Thymus (tissue), 14 donors: ENCODE measurements at places on chromosomes 5 and 9.

DNA sequence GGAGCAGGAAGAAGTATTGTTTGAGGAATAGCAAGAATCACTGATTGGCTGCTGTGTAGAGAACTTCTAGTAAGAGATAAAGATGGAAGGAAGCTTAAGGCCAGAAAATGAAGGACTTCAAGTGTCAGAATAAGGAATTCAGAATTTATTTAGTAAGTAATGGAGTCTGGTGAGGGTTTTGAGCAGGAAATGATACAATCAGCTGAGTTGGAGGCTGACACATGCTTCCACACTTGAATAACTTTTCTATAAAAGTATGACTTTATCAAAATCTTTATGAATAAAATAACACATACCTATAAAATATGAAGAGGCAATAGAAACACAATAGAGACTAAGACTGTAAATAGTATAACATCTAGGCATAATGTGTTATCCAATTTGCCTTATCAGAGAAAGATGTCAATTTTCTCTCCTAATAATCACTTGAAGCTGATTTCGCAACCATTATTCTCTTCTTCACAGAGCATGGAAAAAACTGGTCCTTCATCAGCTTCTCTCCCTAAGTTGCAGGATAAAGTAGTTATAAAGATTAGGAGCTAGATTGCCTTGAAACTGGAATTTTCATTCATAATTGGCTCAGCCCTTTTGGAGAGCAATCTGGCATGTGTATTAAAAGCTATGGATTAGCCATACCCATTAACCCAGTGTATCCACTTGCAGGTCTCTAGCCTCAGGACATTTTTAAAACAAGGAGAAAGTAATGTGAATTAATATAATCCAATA lies 143.4 kb downstream of the ZNF608 start:
- DNase-seq = no peak

DNA sequence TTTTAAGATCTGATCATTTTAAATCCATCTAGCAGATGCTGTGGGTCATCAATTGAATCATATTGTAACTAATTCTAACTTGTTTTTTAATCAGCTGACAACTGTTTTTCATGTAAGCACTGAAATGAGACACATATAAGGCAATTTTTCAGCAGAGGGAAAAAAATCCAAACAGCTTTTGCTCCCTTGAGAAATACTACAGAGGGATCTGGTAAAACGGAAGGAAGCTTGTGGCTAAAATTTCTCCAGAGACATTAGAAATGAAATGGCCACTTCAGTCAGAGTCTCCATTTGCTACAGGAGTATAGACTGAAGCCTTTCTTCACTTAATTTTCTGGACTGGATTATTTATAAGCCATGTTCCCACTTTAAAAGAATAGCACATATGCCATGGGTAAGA lies 385.9 kb downstream of the MAN2A1 start:
- no peak for DNase-seq

DNA sequence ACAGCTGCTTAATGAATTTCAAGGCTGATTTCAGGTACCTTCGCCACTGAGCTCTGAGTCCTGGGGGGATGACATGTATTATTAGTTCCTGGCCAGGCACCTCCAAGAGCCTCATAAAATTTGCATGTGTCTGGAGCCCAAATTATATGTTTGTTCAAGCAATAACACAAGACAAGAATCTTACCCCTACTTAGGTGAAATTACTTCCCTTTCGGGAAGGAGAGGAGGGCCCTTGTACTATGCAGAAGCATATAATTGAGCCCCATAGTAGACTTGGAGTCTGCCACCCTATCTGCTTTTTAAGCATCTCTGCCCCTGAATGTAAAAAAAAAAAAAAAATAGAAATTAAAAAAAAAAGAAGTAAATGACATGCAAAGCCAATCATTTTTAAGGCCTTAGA lies 13.0 kb upstream of the TMEM38B start:
- DNase-seq = no peak

GRCh38 chr9:3963643-3964369 lies 336.1 kb downstream of the GLIS3 start:
- no peak for DNase-seq

DNA sequence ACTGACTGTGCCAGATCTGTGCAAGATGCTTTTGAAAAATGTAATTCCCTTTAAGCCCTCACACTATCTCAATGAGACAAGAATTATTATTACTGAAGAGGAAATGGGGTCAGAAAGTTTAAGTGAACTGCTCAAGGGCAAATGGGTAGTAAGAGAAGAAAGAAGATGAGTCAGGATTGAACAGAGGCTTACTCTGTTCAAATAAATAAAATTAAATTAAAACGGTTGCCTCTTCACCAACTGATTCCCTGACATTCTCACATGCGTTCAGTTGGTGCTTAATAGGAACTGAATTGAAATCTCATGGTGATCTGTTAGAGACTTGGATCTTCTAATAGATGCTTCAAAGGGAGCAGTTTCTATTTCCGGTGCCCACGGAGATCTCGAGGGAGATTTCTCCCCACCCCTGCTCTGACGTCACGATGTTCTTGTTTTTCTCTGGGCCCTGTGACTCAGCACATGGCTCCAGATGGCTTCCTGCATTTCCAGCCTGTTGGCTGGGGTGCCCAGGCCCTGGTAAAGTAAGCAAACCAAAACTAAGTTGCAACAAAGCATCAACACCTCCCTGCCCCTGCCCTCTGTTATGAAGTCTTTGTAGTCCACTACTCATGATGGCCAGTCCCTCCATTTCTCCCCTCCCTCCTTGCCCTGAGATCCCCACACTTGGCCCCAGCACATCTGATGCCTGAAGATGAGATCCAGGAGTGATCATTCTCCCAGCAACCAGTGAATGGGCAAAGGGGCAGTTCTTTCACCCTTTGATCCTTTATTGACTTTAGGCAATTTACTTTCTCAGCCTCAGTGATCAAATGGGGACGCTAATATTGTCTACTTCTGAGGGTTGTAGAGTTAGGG lies 106.1 kb upstream of the CPEB4 start:
- peak; percentile 52 for DNase-seq

DNA sequence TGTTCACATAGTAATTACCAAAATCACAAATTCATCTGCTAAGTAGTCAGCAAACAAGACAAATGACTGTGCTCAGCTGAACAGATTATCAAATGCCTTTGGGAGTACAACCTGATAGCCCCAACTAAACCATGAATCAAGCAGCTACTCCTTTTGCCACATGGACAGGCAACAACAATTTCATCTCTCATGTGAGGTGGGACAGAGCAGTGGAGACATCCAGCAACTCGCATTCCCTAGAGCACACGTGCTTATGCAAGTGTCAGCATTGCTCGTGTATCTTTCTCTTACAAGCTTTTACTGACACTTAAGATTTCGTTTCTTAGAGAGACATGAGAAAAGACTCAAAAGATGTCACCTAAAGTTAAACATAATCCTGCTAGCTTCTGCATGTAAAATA lies 42.7 kb upstream of the PPP2R2B start:
- DNase-seq = no peak

- DNase-seq = no peak
Observed at GRCh38 chr5:156221816-156222215, 105.1 kb upstream of the SGCD start.

GRCh38 chr5:74319076-74319475 lies 321.5 kb downstream of the ENC1 start:
- no peak for DNase-seq

DNA sequence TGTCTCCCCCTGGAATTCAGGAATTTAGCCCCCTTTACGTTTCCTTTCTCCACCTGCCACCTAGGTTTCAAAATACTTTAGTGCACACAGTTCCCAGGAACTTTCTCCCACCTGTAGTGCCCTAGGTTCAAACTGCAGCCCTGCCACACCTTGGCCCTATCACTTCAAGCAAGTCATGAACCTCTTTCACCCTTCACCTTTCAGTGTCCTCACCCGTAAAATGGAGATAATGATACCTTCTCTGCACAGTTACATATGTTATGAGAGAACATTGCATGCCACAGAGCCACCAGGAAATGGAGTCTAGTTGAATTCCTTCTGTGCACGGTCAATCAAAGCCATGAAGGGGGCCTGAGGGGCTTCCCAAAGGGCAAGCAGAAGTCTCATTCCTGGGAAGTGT lies 9.8 kb upstream of the EEIG1 start:
- DNase-seq = no peak

- DNase-seq = no peak
Observed at GRCh38 chr5:169161022-169161680, 139.8 kb downstream of the SLIT3 start.

DNA sequence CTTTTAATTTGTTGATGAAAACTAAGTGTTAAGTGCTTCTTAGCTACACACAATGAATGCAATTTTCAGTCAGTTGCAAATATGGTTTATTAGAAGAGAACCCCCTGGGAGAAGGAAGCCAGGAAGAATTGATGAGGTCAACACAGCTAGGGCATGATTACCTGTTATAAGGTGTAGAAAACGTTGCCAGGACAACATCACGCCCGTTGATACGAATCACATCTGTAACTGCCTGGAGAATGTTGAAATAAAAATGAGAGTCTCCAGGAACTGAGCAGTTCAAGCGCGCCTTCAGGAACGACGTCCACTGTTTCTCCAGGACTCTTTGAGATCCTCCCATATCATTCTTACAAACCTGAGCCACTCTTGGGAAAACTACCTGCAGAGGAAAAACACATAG lies 88.0 kb downstream of the SEMA6A start:
- DNase-seq = no peak

GRCh38 chr5:54721116-54721515 lies 203.6 kb downstream of the SNX18 start:
- DNase-seq = no peak

DNA sequence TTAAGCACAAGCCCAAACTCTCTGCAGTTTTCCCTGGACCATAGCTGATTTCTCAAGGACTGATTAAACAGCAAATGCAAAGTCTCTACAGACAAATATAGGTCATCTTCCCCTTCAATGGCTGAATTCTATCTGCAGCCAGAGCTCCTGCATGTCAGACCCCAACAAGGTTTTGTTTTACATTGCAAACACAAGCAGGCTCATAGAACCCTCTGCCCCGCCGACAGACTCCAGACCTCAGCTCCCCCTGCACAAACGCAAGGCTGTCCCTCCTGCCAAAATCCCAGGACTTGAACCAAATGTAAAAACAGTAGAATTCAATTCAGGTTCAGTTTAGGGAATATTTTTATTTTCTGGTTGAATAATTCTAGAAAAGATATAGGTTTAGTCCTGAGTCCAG lies 526.7 kb upstream of the TRPC7 start:
- DNase-seq = no peak

- no peak for DNase-seq
Observed at GRCh38 chr9:134585746-134586706, 55.6 kb upstream of the COL5A1 start.

GRCh38 chr9:3648266-3648665 lies 122.5 kb upstream of the RFX3 start:
- no peak for DNase-seq

DNA sequence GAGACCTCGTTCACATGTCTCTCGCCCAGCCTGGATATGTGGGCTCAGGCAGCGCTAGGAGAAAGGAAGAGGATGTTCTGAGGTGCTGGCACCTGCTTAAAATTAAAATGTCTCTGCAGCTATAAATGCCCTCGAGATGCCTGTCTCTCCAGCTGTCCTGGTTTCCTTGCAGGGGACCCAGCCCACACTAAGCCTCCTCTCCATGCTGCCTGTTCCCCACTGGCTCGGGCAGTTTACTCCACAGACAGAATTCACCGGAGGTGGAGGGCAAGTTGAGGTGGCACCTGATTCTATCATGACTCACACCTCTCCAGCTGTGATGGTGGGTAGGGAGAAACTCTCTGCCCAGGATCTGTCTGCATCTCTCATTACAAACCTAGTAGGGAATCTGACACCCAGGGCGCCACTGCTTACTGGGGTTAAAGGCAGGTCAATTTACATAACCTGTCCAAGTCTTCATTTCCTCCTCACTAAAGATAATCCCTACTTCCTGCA lies 420.9 kb downstream of the SPOCK1 start:
- no peak for DNase-seq

DNA sequence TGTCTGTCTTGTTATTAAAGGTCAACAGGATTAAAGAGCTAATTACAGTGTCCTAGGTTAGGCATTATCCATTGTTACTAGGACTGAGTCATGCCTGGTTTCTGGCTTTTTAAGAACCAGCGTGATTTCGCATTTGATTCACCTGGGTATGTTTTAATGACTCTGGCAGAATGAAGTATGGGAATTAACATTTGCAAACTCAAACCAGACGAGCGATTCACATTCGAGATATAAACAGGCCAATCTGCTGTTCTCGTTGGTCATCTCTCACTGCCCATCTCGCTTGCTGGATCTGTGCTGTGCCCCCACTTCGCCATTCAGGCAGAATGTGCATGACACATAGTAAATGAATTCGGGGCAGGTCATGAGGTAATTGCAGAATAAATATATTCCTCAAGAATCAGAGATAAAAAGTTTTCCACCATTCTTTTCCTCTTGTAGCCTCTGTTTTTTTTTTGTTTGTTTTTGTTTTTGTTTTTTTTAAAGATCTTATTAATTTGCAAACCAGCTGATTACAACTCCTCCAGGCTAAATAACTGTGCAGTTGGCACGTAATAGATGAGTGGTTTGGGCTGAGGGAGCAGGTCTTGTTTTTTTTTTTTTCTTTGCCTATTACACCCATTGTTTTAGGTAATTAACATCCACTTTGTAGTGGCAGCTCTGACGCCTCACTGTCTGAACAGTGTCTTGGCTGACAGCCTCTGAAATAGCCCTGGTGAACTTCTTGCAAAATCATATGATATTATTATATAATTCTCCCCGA lies 313.5 kb upstream of the MSX2 start:
- no peak for DNase-seq

GRCh38 chr5:36406023-36406422 lies 104.3 kb upstream of the RANBP3L start:
- no peak for DNase-seq

DNA sequence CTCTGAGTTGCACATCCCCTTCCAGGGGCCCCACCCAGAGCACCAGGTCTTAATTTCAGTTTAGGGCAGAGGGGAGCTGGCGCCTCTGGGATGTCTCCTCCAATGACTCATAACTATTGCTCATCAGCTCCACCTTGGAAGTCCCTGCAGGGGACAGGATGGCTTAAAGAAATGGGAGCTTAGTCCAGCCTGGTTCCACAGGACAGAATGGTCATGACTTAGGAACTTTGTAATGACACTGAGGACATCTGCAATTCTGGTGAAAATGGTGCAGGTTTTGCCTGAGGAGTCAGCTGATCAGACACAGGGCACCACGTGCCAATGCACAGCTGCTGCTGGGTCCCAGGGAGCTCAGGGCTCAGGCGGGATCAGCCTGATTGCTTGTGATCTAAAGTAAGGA lies 16.4 kb upstream of the PPP1R26 start:
- DNase-seq = no peak

GRCh38 chr5:146825033-146825432 lies 53.5 kb downstream of the PPP2R2B start:
- DNase-seq = no peak

GRCh38 chr5:172412724-172413286 lies 41.5 kb downstream of the SH3PXD2B start:
- peak; percentile 18 for DNase-seq

DNA sequence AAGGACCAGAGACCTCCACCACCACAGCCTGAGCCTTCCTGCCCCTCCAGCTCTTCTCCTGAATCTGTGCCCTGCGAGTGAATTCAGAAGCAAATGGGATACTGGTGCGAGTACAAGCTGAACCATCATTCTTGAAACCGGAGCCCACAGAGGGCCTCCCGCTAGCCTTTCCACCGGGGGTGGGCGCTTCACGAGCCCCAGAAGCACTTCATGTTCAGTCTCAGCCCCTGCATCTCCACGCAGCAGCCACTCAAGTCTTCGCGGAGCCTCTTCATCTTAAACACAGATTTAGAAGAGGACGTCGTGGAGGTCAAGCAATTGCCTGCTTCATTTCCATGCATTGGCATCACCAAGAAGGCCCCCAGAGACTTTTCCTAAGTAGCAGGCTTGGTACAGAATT lies 26.0 kb upstream of the OLFM1 start:
- DNase-seq = no peak
